ENCODE measurements at places on chromosomes 4 and X.

- DNase-seq: no peak
Observed at GRCh38 chr4:86938771-86939520, 4.1 kb downstream of the AFF1 start.

DNA sequence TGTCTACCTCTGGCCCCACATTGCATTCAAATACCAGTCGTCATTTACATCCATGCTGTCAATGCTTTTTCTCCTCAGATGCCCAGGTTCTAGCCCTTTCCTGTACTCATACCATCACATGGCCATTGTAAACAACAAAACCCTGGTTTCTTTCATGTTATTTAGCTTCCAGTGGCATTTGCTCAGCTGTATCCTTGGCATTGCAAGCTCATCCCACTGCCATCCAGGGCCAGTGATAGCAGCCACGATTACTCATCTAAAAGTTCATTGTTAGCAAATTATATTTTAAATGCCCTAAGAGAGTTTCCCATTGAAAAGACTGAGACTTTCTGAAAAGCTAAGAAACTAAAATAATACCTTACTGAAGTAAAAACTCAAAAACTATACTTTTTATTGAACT is 34.0 kb downstream of the VEGFC start:
- no peak for DNase-seq

DNA sequence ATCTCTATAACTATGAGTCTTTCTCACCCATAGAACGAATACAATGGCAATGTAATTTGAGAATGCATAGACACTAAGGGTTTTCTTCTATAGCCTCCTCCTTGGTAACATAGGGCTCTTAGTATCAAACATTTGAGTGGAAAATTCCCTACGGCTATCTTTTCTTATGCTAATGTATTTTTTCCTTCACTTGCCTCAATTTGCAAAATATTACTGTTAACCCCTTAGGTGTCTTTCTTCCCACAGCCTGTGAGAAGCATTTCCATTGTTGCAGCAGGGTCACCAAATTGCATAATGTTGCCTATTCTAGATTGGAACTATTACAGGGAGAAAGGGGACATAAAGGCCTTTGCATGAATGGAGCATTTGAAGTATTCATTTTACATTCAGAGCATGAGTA is 140.5 kb upstream of the RAPGEF2 start:
- no peak for DNase-seq

DNA sequence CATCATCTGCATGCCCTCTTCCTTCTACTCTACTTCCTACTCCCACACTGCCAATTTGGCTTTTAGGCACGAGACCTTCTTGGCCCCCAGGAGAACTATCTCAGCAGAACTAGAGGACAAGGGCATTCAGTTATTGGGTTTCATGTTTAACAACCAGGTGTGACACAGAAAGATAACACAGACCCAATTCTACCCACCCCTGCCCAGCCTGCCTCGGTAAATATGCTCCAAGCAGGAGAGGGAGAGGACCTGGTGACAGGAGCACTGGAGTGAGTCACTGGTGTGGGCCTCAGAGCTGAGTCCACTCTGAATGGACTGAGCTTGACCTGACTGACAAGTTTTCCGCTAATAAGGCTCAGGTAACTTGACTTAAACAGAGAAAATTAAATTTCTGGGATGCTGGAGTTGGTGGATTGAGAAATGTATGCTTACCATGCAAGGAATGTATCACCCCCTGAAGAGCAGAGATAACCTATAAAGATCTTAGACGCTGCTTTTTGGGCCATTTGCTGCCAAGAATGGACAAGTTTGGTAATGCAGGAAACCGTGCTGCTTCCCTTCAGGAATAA is 52.5 kb downstream of the CASP3 start:
- DNase-seq: no peak

DNA sequence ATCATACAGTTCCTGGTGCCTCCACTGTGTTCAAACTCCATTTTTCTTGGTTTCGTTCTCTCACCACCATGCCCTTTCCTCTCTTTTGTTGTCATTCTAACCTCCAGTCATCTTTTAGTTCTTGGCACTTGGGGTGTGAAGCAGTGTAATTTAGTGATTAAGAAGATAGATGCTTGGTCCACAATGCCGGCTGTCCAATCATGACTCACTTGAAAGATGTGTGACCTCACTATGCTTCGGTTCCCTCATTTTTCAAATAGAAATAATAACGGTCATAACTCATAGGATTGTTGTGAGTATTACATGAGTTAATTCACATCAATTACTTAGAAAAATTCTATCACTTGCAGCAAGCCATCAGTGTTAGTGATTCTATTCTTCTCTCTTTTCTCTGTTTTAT is 327.8 kb downstream of the ADGRL3 start:
- DNase-seq: no peak

- no peak for DNase-seq
Observed at GRCh38 chrX:38327775-38328081, 419 bp upstream of the RPGR start.

GRCh38 chr4:88985088-88985773 is 71.8 kb downstream of the FAM13A start:
- DNase-seq: no peak

GRCh38 chrX:14670819-14671218 is 141.5 kb downstream of the GLRA2 start:
- DNase-seq: no peak

DNA sequence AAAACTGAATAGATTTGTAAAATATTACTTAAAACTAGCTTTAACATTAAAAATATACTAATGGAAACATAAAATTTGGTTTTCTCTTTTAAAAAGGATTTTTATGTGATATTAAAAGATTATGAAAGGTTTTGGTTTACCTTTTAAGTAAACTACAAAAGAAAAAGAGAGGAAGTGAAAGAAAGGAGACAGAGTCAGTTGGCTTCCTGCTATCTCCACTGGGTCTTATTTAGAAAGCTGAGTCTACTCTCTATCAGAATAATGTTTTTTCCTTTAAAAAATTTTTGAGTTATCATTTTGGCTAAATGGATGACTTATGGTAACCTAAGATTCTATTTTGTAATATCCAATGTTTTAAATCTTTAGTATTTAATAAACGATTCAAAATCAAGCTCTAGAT is 21.6 kb upstream of the ATP8A1 start:
- DNase-seq: no peak

GRCh38 chrX:110852180-110852579 is 56.6 kb upstream of the CHRDL1 start:
- no peak for DNase-seq

- DNase-seq: no peak
Observed at GRCh38 chr4:151324752-151325110, 674 bp downstream of the SH3D19 start.

GRCh38 chrX:405149-405548 is 18.4 kb upstream of the PPP2R3B start:
- DNase-seq: no peak

- no peak for DNase-seq
Observed at GRCh38 chr4:15457406-15458201, 12.1 kb upstream of the CC2D2A start.

- no peak for DNase-seq
Observed at GRCh38 chr4:165844161-165844560, 28.9 kb upstream of the TLL1 start.

GRCh38 chr4:81343536-81343935 is 128.2 kb downstream of the RASGEF1B start:
- DNase-seq: no peak

DNA sequence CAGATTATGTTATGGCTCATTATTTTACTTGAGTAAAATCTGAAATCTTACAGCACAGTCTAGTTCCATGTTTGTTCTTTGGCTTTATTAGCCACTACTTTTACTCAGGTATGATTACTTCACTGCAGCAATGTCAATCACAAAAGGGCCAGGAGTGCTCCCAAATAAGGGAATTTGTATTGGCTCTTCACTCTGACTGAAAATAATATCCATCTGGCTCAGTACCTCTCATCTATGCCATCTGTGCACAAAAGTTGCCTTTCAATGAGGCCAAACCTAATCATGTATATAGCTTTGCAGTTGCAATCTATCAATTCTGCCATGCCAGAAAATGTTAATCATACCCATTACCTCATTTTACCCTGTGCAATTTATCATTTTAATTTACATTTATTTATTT is 161.1 kb downstream of the TECRL start:
- no peak for DNase-seq

DNA sequence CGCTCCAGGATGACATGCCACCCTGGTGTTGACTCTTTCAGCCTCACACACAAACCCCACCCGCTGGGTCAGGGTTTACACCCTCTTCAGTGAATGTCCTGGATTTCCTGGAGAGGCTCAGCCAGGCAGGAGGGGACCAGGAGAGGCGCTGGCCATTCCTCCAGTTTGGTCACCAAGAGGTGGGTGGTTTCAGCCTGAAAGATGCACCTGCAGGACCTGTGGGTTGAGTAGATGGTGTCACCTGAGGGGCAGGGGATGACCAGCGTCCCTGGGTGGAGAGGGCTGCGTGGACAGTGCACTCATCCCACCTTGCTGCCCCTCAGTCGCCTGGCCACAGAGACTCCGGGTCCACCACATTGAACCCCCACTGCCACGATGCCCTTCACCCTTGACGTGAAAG is 179.7 kb downstream of the ASMT start:
- DNase-seq: no peak

- no peak for DNase-seq
Observed at GRCh38 chr4:173119818-173120217, 48.8 kb upstream of the GALNT7 start.
